Activated T-cell treated with anti-CD3 and anti-CD28 coated beads, Interleukin-2, amount 50 U/mL, for 4 hours (primary cell): ENCODE measurements at places on chromosomes 3 and 15. TPM values are rescaled to one million over a fixed set of nuclear protein-coding genes. Genes with fewer than 3 reads are reported as not detected.

DNA sequence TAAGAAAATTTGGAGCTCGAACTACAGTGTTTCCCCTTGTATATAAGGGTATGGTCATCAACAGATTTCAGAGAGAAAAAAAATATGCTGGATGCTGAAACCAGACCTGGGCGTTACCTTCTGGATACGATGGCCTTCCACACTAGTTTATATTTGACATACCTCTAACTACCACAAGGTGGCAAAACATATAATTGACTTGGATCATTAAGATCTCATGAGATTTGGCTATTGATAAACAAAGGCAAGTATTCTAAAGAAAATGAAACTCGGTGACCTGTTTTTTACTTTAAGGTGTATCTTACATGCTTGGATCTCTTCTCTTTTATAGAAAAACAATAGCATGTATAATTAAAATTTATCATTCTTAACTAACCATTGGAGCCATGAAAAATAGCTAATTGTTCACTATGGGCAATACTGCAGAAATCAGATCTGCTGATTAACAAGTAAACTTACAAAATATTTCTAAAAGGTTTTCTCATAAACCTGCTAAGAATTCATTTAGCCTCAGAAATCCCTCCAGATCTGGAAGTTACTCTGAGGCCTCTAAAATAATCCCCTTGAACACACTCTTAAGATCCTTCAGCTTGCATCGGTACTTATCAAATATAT is 300.6 kb upstream of the KCNH8 start:
- no peak for DNase-seq

Gene TUSC2
- total RNA-seq, result 40.8 TPM

Gene RETNLB
- not detected for total RNA-seq

DNA sequence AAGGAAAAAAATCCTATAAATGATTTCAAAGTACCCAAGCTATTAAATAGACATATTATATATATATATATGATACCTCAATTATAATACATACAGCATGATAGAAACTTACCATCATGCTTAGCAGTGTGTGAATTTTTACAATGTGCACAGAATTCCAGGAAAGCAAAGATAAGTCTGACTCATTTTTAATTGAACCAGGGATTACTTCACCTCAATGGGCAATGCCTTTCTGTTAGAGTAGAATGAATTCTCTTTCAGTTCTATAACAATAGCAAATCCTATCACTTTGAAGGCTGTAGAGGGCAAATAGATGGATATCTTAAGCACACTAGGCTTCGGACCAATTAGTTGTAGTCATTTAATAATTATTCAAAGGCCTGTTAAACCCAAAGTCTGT is 54.8 kb upstream of the P3H2 start:
- DNase-seq, result no peak

GRCh38 chr15:77989296-77990143 is 88.0 kb downstream of the TBC1D2B start:
- DNase-seq, result no peak

GRCh38 chr15:29115093-29115991 is 154.3 kb downstream of the NSMCE3 start:
- peak; percentile 16 for DNase-seq

Gene ITIH1
- 0.15 TPM for total RNA-seq

GRCh38 chr3:186102687-186103086 is 6.2 kb downstream of the ETV5 start:
- no peak for DNase-seq

DNA sequence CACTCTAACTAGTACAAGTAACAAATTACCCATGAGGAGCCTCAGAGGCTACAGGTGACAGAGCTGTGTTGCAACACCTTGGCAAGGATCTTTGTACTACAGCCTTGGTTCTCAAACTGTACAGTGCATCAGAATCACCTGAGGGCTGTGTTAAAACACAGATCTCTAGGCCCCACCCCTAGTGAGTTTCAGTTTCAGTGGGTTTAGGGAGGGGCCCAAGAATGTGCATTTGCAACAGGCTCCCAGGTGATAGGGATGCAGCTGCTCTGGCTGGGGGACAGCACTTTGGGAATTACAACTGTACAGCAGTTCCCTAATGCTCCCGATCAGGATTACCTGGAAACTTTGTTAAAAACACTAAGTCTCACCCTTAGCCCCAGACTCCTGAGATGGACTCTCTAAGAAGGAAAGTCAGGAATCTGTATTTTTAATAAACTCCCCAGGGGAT is 66.1 kb upstream of the NR2F2 start:
- no peak for DNase-seq

Gene VIPR1
- 4.6 TPM for total RNA-seq

Gene TMEM207
- not detected for total RNA-seq

GRCh38 chr3:78881501-78881900 is 886.3 kb downstream of the ROBO1 start:
- no peak for DNase-seq

Gene C3orf33
- 2.7 TPM for total RNA-seq

GRCh38 chr3:9401986-9402385 is 4.6 kb downstream of the SETD5 start:
- DNase-seq, result no peak

- no peak for DNase-seq
Measured at GRCh38 chr3:119359476-119360326, 65.5 kb downstream of the ARHGAP31 start.

- DNase-seq, result no peak
Measured at GRCh38 chr15:57684491-57685151, 21.9 kb upstream of the POLR2M start.

Gene MED12L
- total RNA-seq, result 1.1 TPM

Gene RPP25
- total RNA-seq, result 15.1 TPM
